ENCODE measurements at places on chromosomes 16 and 17.

DNA sequence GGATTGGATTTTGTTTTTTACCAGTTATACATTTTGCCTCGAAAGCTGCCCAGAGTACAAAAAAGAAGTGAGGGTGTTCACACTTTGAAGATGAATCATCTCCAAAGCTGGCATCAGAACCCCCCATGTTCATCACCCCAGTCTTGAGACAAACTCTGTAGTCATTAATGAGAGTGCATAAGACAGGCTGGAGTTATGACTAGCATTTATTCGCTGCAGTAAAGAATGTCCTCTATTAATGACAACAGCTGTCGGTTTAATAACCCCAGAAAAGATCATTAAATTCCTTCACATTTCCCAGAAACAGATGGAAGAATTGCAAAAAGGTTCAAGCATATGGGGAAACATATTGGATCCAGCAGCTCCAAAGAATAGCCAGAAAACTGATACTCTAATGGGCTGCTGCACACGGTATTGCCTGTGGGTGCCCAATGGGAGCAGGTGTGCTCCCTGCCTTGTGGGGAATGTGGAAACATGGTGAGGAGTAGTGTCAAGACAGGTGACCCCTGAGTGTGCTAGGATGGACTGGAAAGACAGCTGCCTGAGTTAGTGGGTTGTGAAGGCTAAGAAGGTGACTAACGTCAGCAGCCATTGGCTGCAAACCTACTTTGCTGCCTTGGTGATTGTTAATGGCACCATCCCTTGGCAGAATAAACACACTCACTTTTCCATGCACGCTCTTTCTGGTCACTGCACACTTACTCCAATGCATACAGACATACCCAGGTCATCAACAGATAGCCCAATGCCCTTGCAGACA is 81.9 kb downstream of the AIPL1 start:
- DNase-seq: no peak

- DNase-seq: no peak
Measured at GRCh38 chr17:33463887-33464286, 170.8 kb upstream of the ASIC2 start.

GRCh38 chr17:82935966-82936767 is 96.3 kb upstream of the ZNF750 start:
- DNase-seq: no peak

GRCh38 chr16:17245776-17246175 is 225.0 kb downstream of the XYLT1 start:
- DNase-seq: no peak

DNA sequence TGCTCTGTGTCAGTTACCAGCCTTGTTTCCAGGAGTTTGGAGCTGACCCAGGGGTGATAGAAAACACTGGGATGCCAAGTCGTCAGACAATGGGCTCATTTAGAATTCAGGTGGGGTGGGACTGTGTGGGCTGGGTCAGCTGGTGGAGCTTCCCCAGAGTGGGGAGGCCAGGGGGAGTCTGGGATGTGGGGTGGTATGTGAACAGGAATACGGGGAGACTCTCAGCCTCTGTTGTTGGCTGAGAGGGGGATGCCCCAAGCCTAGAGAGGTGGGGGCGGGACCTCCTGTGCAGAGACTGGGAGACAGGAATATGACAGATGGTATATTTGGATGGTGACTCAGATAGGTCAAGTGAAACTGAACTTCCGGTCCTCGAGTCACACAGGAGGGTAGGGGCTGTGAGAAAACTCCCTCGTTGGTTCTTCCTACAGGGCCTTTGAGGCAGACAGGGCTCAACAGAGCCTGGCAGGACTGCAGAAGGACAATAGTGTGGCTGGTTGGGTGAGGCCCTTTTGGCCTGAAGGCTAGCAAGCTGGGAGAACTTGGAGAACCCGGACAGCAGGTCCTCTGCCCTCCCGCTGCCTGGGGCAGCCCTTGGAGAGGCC is 23.7 kb downstream of the CDH1 start:
- peak; percentile 76 for DNase-seq

GRCh38 chr17:81556175-81556691 is 4.1 kb upstream of the FAAP100 start:
- no peak for DNase-seq

DNA sequence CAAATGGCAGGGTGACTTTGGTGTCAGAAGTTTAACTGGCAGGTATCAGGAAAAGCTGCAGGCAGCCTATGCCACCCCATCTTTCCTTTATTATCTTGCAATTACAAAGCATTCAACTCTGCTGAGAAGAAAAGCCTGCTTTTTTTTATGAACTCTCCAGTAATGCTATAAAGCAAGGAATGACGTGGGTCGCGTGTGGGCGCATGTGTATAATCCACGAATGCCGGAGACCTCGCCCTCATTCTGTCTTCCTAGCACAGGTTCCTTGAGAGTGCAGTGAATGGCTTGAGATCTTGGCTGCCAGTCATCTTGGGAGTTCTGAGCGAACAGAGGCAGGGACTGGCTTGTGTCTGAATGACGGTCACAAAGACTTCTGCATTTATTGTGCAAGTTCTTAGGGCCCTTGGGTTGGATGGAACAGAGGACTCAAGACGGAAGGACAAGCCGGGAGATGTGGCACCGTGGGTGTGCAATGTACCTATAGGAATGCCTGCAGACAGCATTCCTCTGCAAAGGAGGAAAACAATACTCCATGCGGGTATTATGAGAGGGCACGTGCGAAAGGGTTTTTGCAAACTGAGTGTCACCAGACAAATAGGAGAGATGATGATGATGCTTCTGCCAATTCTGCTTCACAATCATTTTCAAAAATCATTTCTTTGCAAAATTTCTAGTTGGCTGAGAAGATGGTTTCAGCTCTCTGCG is 96.1 kb upstream of the ELAC2 start:
- no peak for DNase-seq

GRCh38 chr16:85946541-85947124 is 47.7 kb downstream of the IRF8 start:
- DNase-seq: no peak

- peak; percentile 76 for DNase-seq
Measured at GRCh38 chr16:28192806-28193529, 18.8 kb downstream of the XPO6 start.

All from activated CD4-positive, alpha-beta T cell treated with anti-CD3 and anti-CD28 coated beads, Interleukin-2, Interleukin-4, amounts not matched to agents 100 ng/mL and 50 ng/mL, durations not matched to agents 16 hours and 8 hours (primary cell).